AG08395 (cell line): ENCODE measurements at places on chromosomes 6 and 20.
A peak's percentile ranks its signal among the peaks of the same experiment; 100 is the strongest.

DNA sequence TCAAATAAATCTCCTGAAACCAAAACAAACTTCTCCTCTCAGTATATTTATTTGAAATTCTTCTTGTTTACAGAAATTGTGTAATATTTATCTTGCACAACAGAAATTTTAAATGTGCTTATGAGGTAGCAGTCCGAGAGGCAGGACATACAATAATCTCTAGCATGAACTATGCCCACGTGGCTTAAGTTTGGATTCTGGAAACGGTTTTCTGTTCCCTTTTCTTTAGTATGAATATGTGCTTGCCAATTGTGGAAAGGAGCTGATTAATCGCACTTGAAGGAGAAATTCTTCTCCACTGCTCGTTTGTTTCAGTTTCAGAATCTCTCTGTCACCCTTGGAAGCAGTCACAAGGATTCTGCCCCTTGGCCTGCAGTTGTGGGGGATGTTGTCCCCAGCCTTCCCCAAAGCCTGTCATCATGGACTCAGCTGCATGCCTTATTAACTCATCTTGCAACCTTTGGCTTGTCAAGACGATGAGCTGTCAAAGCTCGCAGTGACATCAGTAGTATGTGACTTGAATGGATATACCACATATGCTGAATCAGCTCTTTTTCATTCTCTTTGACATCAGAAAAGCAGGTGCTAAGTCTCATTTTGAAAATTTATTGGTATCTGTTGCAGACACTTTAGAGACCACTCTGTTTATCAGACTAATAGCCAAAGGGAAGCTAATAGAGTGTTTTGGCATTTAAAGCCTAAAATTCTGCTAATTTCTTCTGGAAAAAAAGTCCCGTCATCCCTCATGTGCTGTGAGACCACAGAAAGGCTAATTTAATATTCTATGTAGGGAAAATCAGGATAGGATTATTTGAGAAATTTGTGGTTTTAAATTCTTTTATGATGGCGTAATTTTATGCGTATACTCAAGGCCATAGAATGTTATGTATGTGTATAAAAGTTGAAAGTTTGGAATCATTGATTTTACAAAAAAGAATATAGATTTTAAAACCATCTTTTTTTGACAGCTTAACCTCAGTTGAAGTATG is 186.8 kb downstream of the ARID1B start:
- DNase-seq = peak; percentile 11

DNA sequence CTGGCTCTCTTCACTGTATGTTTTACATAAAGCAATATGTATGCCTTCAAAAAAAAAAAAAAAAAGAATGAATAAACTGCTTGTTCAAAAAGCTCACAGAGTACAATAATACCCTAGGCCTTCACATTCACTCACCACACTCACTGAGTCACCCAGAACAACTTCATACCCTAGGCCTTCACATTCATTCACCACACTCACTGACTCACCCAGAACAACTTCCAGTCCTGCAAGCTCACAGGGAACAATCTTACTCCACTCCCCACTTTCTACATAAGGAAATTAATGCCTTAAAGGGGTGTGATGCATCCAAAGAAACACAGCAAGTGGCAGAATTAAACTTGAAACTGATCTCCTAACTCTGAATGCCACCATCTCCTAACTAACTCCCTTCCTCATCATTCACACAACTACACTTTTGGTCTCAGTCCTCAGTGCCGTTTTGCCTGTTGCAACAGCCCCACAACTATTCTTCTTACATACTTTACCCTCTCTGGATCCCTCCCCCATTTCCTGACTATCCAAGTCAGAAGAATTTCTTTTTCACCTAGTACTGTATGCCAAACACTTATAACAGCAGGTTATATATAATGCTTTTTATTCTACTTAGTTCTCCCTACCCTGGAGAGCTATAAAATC is 34.2 kb downstream of the NHSL1 start:
- peak; percentile 74 for DNase-seq

- DNase-seq = no peak
Measured at GRCh38 chr20:46362921-46363867, 43.2 kb downstream of the ELMO2 start.

- no peak for DNase-seq
Measured at GRCh38 chr6:23790756-23791155, 335.3 kb upstream of the NRSN1 start.

GRCh38 chr6:72959821-72960220 is 265.5 kb downstream of the KHDC1L start:
- DNase-seq = no peak

DNA sequence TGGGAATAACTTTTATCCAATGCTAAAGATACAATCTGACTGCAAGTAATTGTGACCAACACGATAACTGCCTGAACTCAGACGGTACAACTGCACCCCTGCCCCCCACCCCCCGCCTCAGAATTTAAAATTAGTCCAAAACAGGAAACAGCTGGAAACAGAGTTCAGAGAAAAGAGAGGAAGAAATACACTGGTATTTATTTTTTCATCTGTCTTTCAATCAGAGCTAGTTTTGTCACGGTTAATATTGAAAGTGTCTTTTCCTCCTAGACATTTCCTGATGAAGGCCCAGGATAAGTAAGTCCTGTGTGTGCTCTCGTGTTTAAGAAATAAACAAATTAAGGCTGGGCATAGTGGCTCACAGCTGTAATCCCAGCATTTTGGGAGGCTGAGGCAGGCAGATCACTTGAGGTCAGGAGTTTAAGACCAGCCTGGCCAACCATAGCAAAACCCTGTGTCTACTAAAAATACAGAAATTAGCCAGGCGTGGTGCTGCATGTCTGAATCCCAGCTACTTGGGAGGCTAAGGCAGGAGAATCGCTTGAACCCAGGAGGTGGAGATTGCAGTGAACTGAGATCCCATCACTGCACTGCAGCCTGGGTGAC is 21.5 kb downstream of the ACSS1 start:
- DNase-seq = no peak

DNA sequence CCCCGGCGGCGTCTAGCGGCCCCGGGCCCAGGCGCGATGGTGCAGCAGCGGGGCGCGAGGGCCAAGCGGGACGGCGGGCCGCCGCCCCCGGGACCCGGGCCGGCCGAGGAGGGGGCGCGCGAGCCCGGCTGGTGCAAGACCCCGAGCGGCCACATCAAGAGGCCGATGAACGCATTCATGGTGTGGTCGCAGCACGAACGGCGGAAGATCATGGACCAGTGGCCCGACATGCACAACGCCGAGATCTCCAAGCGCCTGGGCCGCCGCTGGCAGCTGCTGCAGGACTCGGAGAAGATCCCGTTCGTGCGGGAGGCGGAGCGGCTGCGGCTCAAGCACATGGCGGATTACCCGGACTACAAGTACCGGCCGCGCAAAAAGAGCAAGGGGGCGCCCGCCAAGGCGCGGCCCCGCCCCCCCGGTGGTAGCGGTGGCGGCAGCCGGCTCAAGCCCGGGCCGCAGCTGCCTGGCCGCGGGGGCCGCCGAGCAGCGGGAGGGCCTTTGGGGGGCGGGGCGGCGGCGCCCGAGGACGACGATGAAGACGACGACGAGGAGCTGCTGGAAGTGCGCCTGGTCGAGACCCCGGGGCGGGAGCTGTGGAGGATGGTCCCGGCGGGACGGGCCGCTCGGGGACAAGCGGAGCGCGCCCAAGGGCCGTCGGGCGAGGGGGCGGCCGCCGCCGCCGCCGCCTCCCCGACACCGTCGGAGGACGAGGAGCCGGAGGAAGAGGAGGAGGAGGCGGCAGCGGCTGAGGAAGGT is 715 bp downstream of the SOX12 start:
- DNase-seq = peak; percentile 29

- no peak for DNase-seq
Measured at GRCh38 chr6:6560909-6561308, 27.6 kb upstream of the LY86 start.
